Astrocyte of the spinal cord (primary cell): ENCODE measurements at places on chromosomes 4 and X.

DNA sequence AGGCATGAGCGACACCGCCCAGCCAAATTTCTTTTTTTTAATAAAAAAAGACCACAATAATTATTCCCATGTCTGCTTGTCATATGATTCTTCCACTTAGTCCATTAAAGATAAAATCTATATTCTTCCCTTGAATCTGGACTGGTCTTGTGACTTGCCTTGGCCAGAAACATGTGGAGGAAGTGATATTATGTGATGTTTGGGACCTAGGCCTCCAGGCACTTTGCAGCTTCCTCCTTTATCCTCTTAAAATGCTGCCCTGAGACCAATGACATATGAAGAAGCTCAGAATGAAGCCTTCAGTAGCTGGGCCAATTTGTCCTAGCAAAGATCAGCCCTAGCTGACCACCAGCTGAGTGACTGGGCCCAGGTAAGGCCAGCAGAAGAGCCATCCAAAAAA is 250.0 kb downstream of the INPP4B start:
- DNase-seq = no peak

- DNase-seq = no peak
Measured at GRCh38 chr4:28009541-28009940, 1148.9 kb downstream of the STIM2 start.

DNA sequence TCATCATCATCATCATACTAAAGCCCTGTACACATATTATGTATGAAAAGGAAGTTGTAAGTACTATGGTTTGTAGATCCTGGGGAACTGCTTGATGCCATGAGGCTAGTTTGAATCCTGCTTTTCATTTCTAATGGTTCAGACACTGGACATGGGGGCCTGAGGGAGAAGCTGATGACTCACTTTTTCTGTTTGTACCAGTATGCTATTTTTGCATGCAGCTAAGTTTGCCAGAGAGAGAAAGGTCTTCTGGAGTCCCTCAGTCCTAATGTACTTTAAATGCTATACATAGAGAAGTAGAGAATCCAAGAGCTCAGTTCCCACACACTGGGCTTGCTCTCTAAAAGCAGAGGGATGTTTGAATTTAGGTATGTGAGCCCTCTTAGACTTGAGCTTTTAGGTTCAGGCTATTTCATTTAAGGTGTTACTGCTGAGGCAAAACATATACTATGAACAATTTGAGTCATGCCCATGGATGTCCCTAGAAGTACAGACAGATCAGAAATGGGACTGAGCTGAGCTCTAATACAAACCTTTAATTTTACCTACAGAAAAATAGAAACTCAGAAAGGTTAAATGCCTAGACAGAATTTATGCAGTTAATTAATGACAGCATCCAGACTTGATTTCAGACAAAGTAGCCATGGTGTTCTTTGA is 17.6 kb upstream of the HS3ST1 start:
- DNase-seq = peak; percentile 64

GRCh38 chr4:138668309-138668708 is 347.3 kb upstream of the NOCT start:
- no peak for DNase-seq

- no peak for DNase-seq
Measured at GRCh38 chr4:56618734-56619133, 62.4 kb downstream of the HOPX start.
